ENCODE measurements at places on chromosomes 2 and 18.

DNA sequence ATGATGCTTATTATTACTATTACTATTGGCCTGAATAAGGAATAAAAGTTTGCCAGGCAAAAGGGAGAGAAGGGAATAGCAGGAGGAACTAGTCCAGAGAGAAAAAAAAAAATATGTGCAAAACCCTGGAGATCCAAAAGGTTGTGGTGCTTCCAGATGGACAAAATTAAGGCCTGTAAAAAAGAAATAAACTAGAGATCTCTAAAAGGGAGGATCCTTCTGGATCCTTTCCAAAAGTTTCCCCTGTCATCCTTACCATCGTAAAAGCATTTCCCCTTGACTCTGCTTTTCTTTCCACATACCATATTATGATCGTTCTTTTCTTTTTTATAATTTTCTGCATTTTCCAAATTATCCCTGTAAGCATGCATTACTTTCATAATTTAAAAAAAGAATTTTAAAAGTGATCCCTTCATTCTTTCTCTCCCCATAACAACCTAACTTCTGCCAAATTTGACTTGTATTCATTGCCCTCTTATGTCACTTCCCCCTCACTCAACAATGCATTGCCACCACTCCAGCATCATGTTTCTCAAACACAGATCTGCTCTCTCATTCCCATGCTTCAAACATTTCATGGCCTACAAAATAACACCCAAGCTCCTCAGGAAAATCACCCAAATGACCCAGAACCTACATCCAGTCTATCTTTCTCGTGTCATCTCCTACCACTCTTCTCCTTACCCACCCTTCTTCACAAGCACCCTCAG lies 40.3 kb downstream of the RBMS1 start:
- no peak for DNase-seq

- no peak for DNase-seq
Measured at GRCh38 chr2:47676261-47676926, 106.6 kb upstream of the MSH6 start.

DNA sequence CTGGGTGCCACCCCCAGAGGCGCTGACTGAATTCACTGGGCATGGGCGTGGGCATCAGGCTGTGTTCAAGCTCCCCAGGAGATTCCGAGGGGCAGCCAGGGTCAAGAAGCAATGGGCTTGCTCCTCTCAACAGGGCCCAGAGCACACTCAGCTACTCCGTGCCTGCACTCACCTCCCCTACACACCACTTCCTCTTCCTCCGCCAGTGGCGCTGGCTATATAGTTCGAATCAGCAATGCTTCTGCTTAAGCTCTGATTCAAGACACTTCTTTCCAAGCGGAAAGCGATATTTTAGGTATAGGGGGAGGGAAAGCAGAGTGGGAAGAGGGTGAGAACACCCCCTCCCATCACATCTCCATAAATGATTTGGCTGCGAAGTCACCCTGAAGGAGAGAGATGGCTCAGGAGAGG lies 42.1 kb downstream of the CRACDL start:
- DNase-seq: no peak

GRCh38 chr2:68562934-68563333 lies 80.4 kb upstream of the PROKR1 start:
- no peak for DNase-seq

- no peak for DNase-seq
Measured at GRCh38 chr2:58923869-58924268, 682.7 kb upstream of the FANCL start.

DNA sequence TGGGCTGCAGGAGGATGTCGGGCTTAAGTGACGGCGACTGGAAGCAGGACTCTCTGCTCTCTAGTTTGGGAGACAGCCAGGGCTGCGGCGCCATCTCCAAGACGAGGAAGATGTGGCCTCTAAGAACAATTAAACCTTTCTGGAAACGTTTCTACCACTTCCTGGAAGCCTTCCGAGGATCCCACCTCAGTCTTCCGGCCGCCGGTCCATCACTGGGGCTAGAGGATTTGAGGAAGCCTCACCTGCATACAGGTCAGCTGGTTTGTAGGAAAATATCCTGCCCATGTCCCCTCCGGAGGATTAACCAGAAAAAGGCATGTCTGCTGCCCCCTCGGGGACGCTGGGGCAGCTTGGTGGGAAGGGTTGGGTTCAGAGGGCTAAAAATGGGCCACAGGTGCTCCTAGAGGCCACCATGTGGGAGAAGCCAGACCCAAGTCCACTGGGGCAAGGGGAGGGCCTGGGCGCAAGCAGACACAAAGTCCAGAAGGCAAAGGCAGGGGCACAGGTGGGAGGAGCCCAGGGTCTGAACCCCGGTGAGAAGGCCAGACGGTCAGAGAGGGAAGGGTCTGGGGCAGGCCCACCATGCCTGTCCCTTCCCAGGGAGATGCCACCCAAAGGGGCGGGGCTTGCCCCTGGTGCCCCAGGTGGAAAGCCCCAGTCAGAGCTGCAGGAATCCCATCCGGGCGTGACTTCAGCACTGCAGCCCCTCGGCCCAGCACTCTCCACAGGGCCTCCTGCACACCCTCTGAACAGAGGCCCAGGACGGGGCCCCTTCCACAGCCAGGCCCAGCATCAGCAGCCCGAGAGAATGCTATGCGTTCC lies 82.2 kb upstream of the ID2 start:
- DNase-seq: no peak

DNA sequence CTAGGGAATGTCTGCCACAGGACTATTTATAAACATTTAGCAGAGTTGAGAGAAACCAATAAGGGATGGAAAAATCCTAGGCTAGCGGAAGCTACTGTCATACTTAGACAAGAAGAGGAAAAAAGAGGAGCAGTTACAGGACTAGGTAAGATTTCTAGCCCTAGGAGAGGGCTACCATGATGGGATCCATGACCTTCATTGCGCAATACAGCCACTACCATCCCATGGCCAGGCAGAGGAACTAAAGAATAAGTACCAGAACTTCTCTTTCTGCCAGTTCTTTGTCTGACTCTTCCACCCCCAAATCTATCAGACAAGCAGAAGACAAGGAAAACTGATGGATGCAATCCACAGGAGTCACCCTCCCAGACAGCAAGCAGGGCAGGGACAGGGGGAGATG lies 417.0 kb upstream of the CHST9 start:
- DNase-seq: no peak

GRCh38 chr2:74328573-74328972 lies 14.6 kb downstream of the SLC4A5 start:
- DNase-seq: no peak

- DNase-seq: no peak
Measured at GRCh38 chr2:58633613-58634365, 392.7 kb upstream of the FANCL start.

- no peak for DNase-seq
Measured at GRCh38 chr2:128410035-128410757, 91.5 kb upstream of the HS6ST1 start.

GRCh38 chr2:21928292-21928691 lies 804.5 kb downstream of the TDRD15 start:
- DNase-seq: no peak

DNA sequence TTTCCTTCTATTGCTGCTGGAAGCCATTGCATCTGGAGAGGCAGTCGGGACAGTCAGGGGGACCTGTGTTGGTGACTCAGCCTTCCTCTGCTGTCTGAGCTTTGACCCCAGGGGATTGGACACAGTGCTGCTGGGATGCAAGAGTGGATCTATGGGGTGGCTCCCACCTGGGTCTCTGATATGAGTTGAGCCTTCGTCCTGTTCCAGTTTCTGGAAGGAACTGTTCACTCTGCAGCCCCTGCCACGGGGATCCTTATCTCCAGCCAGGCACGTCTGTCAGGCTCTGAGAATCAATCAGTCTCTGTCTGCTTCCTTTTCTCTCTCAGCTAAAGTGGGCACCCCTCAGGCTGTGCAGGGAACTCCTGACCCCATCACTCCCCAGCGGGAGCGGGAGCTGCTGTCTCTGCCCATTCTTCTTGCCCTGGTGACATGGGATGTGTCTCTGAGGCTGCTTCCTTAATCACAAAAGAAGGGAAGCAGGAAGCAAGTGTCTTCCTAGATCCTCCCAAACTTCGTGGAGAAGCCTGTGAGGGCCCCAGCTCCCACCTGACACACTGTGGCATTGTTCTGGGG lies 51.7 kb downstream of the ARHGAP28 start:
- no peak for DNase-seq

DNA sequence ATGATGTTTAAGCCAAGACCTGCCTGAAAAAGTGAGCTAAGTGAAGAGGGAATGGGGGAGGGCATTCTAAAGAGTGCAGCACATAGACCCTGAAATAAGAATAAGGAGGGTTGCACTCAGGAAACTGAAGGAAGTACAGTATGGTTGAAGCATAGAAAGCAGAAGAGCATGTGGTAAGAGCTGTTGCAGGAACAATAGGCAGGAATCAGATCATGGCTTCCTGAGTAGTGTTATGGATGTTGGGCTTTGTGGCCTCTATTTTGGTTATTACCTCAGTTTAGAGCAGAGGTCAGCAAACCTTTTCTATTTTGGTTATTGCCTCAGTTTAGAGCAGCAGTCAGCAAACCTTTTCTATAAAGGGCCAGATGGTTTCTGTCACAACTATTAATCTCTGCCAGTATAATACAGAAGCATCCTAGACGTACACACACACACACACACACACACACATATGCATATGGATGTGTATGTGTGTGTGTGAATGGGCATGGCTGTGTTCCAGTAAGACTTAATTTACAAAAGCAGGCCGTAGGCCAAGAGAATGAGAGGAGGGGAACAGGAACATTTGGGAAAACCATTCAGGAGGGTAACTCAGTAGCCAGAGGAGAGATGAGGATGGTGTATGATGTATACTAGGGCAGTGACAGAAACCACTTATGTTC lies 91.1 kb upstream of the MYO3B start:
- no peak for DNase-seq

DNA sequence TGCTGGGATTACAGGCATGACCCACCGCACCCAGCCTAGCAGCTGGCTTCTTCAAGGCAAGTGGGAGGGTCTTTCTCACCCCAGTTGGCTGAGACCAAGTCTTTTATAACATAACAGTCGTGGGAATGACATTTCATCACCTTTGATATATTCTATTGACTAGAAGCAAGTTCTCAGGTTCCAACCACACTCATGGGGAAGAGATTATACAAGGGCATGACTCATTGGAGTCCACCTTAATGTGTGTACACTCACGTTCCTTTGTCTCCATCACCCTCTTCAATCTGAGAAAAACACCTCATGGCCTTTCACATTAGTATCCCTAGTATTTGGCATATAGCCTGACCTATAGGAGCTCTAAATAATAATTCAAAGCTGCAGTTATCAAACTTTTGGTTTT lies 2.8 kb upstream of the BBS5 start:
- DNase-seq: no peak

DNA sequence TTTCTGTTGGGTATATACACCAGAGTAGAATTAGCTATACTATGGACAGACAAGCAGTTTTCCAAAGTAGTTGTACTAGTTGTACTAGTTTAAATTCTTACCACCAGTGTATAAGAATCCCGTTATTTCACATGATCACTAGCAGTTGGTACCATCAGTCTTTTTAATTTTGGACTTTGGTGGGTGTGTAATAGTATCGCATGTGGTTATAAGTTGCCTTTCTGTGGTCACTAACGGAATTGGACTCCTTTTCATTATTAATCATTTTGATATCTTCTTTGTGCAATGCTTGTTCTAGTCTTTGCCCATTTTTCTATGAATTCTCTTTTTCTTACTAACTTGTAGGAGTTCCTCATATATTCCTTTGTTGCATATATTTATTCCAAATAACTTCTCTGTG lies 89.8 kb downstream of the ASXL2 start:
- DNase-seq: no peak

DNA sequence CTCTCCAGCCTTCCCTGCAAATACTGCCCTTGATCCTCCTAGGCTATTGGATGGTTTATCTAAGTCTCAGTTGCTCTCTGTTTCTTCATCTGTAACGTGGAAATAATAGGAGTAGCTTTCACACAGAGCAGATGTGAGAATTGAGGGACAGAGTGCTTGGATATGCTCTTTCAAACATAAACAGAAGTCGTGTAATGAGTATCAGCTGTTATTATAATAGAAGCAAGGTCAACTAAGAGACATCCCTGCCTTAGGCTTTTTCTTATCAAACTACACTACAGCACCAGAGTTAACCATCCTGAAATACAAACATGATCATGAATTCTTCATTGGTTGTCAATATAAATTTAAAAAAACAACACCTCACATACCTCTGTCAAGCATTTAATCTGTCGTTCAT lies 138.2 kb downstream of the DOK6 start:
- no peak for DNase-seq

- no peak for DNase-seq
Measured at GRCh38 chr2:216485745-216486144, 12.9 kb upstream of the RPL37A start.

GRCh38 chr2:175233135-175233719 lies 51.7 kb upstream of the ATP5MC3 start:
- no peak for DNase-seq

- DNase-seq: no peak
Measured at GRCh38 chr2:63012541-63012940, 38.1 kb upstream of the OTX1 start.

DNA sequence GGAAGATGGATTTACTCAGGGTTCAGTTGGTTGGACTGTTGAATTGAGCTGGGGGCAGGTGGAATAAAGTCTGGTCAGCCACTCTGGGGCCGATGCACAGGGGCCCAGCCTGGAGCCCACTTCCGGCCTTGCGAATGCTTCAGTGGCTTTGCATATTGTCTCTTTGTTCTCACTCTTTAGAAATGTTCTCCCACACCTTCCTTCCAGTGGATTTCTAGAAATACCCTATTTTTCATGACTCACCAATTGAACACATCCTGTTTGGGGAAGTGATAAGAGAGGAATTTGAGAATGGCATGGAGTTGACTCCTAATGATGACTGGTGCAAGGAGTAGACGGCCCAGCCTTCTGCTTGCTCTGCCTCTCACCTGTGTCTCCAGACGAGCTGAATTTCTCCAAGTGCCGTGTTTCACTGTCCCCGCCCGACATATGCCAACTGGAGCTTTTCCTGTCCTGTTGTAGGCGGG lies 28.1 kb downstream of the ASAP2 start:
- no peak for DNase-seq

GRCh38 chr2:187654535-187654934 lies 100.3 kb upstream of the TFPI start:
- DNase-seq: no peak

GRCh38 chr18:29496152-29496680 lies 1319.3 kb upstream of the CDH2 start:
- DNase-seq: no peak

DNA sequence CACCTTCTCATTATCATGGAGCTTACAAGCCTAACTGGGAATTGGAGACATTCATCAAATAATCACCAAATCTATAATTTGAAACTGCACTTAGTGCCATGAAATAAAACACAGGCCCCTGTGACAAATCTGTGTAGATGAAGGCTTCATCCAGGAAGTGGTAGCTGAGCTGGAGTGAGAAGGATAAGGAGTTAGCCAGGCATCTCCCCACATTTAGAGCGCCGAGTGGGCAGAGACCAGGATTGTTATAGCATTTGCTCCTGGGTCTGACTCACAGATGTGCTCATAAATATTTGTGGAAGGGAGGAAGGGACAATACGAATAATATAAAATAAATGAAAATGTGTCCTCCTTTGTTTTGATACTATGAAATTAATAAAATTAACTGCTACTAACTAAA lies 2.5 kb upstream of the MAT2A start:
- no peak for DNase-seq
